ENCODE measurements at places on chromosomes 3 and 15. TPM values are rescaled to one million over a fixed set of nuclear protein-coding genes. Genes with fewer than 3 reads are reported as not detected.

Gene ZDHHC19
- total RNA-seq, result not detected

Gene RPL39L
- 24.2 TPM for total RNA-seq

GRCh38 chr15:67134067-67134838 is 68.9 kb downstream of the SMAD3 start:
- DNase-seq, result peak; percentile 78

GRCh38 chr3:99410789-99411311 is 227.5 kb upstream of the COL8A1 start:
- peak; percentile 68 for DNase-seq

- peak; percentile 70 for DNase-seq
These were observed 16.4 kb upstream of the LDHAL6B start for GRCh38 chr15:59190291-59190690.

DNA sequence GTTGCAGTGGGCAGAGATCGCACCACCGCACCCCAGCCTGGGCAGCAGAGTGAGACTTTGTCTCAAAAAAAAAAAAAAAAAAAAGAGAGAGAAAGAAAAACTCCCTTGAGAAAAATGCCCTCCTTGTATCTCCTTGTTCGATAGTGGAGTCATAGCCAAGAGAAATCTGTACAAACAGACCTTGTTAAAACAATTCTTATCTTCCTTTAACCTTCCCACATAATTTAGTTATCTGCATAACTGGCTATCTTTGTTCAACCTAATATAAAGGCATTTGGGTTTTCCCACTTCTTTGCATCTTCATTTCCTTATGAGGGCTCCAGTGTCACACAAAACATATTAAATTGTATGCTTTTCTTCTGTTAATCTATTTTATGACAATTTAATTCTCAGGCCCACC is 65.1 kb upstream of the ATP11B start:
- no peak for DNase-seq

DNA sequence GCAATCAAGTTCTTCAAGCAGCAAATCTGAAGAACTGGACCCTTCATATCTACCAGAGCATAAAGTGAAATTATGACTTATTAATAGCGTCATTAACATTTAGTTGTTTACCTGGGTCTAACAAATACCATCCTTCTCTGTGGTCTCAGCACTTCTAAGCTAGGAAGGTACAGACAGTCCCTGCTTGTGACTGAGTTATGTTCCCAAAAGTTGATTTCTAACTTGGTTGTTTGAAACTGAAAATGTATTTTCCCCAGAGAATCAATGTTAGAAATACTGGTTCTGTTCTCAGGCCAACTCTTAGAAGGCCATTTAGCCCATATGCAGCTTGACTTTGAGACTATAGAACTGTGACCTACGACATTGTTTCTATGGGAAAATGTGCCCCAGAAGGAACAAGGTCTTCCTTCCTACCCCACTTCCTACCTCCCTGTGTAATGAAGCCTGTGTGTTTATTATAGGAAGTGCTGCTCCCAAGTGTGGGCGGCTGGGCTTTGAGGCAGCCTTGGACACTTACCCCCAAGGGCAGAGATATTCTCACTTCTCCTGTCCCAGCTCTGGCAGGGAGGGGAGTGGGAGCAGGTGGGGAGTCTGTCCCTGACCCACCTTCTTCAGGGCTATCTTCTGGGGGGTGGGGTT is 12.2 kb upstream of the MAPK6 start:
- DNase-seq, result no peak

DNA sequence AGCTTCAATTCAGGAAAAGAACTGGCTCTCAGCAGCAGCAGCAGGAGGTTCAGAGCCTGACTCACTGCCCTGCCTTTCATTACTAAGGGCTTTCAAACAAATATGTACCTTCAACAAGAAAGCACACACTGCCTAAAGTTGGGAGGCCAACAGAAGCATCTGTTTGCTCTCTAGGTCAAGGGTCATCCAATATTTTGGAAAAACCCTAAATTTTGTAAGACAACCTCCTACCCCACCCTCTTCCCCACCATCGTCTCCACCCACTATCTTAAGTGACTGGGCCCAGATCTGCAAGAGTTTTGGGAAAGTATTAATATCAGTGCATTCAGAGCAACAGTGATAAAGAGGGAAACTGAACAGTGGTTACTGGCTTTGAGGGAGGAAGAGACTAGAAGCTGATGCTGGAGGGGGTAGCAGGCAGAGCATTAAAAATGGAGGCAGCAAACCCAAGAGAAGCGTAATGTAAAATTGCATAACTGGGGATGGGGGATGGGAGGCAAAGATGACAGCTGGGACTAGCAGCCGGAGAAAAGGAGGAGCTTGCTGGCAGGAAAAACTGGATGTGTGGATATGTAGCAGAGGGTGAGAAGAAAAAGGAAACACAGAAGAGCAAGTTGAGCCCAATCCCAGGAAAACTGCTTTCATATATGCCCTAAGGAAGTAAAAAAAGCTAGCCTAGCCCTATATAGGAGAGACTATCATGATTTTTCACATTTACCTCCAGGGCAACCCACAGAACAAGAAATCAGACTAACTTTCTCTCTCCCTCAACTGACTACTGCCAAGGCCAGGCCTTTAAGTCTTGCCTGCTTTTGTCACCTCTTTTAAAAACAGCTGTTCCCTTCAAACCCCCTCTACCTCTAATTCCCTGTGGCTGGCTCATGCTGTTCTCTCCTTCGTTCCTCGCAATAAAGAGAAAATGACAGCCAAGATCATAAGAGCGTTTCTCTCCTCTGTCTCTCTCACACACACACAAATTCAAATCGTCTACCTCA is 31.4 kb downstream of the NPTN start:
- peak; percentile 83 for DNase-seq
